ENCODE measurements at places on chromosomes 3 and 15.

- DNase-seq, result no peak
Observed at GRCh38 chr15:76328106-76328696, 8.4 kb upstream of the ISL2 start.

DNA sequence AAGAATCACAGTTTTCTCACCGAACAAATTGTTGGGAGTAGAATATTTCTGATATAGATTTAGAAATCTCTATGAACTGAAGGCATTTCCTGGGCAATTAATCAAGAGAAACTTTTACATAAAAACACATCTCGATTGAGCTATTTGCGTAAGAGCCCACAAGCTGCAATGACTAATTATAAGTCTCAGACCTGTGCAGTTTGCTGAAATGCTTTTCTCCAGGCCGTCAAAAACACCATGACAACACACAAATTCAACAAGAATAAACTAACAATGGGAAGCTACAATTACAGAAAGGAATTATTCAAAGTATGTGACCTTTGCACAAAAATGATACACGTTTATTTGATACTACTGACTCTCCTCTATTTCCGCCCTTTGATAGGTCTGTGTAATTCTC, 481.2 kb upstream of the WNT5A start:
- DNase-seq, result no peak

- peak; percentile 75 for DNase-seq
Observed at GRCh38 chr15:74780523-74781430, 1.1 kb upstream of the CSK start.

DNA sequence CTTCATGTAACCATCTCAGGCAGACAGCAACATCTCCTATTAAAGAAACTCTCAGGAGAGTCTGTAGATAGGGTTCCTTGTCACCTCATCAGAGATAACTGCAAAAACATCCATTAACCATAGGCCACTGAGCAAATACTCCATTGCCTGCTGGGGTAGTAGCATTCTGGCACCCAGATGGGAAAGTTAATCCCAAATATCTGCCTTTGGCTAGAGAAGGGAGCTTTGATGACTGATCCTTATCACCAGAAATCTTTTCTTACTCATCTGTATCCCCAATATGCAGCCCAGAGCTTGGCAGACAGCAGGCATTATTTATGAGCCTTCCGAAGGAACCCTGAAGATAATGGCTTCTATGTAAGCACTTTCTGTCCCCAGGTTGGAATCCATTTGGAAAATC, 173.1 kb downstream of the MFSD1 start:
- no peak for DNase-seq

DNA sequence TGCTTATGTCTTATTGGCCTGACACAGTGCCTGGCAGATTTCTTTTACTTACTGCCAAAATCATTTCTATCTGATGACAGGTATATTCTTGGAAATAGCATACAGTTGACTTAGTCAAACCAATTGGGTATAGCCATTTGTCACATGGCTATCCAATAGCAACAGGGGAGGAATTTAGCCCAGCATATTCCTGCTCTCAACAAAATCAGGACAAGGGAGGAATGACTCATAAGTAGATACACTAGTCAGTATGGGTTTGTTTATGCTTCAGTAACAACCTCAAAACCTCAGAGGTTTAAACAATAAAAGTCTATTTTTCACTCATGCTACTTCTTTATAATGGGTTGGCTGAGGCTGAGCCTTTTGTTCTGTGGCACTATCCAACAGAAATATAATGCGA, 38.0 kb upstream of the VILL start:
- no peak for DNase-seq

DNA sequence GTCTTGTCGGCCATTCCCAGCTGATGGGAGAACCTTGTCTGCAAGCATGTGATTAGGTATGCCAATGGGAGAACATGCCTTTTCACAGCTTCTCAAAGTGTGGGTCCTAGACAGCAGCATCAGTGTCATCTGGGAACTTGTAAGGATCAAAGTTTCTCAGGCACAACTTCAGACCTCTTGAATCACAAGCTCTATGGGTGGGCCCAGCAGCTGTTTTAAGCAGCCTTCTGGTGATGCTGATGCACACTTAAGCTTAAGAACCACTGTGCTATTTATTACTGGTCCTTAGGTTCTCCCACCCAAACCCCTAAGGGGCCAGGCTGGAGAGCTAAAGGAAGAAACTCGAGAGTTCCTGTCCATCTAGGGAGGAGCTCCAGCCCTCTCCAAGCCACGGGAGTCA, 453.9 kb upstream of the PROK2 start:
- DNase-seq, result no peak

- no peak for DNase-seq
Observed at GRCh38 chr3:25043177-25043576, 384.9 kb upstream of the RARB start.

DNA sequence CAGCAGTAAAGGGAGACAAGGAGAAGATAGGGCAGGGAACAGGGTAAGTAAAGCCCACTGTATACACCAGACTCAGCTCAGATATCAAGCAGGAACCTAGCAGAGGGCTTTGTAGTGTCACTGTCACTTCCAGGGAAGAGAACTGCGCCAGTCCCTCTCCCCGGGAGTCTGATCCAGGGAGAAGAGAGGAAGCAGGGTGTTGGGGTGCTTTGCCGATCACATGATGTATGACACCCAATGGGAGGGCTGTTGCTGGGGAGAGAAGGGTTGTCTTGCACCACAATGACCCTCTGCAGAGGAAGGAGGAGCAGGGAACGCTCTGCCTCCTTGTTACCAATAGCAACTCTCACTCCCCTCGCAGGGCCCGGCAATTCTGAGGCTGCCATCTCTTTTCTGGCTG, 147.2 kb upstream of the SLC2A2 start:
- DNase-seq, result peak; percentile 82

Data from inflammatory macrophage (primary cell).